ENCODE measurements at places on chromosomes 4 and X.

GRCh38 chr4:38002451-38003071 is 42.4 kb downstream of the PTTG2 start:
- no peak for DNase-seq

GRCh38 chrX:78329486-78329885 is 2.1 kb upstream of the CYSLTR1 start:
- DNase-seq = no peak

DNA sequence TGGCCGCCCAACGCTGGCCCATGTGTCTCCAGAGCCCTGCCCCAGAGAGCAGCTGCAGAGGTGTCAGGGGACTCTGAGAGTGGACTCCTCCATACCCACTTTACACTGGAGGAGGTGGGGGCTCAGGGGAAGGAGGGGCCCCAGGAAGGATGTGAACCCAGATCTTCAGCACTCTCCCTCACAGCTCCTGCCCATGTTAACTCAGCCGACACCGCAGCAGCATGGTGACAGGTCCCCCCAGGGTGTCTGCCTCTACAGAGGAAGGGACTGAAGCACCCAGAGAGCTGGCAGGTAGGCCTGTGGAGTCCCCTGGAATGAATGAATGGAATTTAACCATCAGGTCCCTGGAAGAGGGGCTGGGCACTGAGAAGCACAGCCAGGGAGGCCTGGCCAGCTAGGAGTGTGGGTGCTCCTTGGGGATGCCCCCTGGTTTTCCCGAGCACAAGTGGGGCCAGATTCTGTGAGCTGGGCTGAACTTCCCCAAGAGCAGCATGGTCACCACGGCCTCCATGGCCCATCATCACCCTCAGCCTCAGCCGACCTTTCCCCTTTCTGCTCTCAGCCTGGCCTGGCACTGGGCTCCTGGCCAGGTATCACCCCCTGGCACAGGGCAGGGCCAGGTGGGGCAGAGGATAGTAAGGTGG is 21.9 kb downstream of the SH3BP2 start:
- no peak for DNase-seq

DNA sequence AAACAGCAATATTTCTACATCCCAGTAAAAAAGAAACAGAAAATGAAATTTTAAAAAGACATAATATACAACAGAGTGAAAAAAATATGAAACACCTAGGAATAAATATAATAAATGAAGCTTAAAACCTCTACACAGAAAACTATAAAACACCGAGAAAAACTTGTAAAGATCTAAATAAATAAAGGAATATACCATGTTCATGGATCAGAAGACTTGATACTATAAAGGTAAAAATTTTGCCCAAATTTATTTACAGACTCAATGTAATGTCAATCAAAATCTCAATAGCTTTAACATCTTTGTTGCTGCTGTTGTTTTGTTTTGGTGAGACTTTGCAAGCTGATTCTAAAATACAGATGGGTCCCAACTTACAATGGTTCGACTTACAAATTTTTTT is 5.7 kb downstream of the TBC1D9 start:
- no peak for DNase-seq

GRCh38 chrX:25928316-25928715 is 209.8 kb upstream of the MAGEB18 start:
- no peak for DNase-seq

DNA sequence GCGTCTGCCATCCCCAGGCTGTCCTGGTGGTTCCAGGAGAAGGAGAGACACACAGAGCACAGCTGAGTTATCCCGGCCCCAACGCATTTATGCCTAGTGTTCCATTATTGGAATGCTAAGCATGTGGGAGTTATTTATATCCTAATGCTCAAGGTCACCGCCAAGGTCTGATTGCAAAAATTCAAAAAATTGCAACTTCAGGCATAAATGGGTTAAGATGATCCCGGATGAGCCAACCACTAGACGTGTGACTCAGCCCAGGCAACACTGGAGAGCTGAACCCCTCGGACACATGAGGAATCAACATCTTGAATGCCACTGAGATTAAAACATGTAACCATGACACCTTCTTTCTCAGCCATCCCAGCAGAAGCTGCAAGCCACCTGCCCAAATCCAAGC is 3.8 kb upstream of the ZCCHC4 start:
- DNase-seq = no peak

- DNase-seq = no peak
These were observed 946.6 kb downstream of the STIM2 start for GRCh38 chr4:27807207-27807606.

- no peak for DNase-seq
These were observed 12.5 kb downstream of the METAP1 start for GRCh38 chr4:99008051-99008450.

GRCh38 chr4:115950806-115951205 is 837.4 kb upstream of the NDST4 start:
- no peak for DNase-seq

- DNase-seq = peak; percentile 42
These were observed 48.8 kb downstream of the MAP7D2 start for GRCh38 chrX:20067709-20068561.

GRCh38 chrX:108270280-108270679 is 167.9 kb downstream of the COL4A6 start:
- DNase-seq = no peak

- DNase-seq = no peak
These were observed 157.1 kb upstream of the FTHL17 start for GRCh38 chrX:31228909-31229308.

DNA sequence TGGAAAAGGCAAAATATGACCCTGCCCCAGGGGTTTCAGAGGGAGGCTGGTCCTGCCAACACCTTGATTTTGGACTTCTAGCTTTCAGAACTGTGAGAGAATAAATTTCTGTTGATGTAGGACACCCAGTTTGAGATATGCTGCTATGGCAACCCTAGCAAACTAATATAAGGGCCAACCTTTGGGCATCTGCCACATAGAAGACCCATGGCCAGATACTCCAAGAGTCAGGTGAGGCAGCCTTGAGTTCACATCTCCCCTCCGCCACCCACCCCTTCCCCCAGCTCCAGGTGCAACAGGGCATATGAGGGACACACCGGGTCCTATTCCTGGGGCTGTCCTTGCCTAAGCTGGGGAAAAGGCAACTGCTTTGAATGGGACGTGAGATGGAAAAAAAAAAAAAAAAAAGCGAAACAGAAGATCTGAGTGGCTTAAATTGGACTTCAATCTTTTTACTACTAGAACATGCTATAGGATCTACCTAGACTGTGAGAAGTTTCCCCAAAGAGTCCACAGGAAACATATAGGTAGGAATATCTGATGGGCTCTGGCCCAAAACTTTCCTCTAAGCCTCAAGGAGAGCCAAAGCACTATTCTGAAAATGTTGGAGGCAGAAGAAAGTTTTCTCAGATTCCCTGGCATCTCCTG is 56.5 kb upstream of the PROM1 start:
- DNase-seq = no peak

GRCh38 chr4:78518561-78518960 is 33.0 kb upstream of the ANXA3 start:
- no peak for DNase-seq

GRCh38 chr4:9765091-9765490 is 16.3 kb upstream of the DRD5 start:
- no peak for DNase-seq

GRCh38 chr4:162912482-162912881 is 254.2 kb downstream of the NAF1 start:
- no peak for DNase-seq

DNA sequence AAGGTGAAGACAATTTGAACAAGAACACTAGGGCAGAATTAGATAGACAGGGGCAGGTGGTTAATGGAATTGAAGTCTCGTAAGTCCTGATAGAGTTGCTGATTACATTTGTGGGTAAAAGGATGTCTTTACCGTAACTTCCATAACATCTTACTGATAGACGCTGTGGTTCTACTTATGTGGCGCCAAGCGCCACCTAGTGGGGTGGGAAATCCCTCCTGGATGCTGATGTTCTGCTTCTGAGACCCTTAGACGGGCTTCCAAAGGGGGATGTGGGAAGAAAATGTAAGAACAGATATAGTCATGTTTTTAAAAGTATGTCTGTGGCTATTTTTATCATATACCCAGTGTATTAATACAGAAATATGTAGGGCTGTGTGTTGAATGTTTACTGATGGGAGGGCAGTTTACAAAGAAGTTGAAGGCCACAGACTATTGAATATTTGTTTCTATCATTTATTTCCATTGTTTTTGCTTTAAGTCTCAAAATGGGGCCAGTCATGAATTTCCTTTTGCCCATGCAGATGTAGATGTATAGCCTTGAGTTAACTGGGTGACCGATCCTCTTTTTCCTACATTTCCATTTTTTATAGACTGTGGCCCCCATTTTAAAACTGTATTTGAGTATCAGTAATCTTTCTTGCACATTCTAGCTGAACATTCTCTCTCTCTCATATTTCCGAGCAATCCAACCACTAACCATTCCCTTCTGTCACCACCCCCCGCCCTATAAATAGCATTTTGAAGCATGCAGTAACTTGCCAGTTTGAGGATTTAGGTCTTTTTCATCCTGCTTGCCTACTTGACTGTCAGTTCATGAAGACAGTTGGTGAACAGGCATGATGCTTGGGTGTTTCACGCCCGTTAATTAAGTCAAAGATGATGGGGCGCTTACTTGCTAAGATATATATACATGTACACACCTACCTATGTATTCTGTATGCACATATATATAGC is 12.1 kb upstream of the TLR8 start:
- DNase-seq = no peak

DNA sequence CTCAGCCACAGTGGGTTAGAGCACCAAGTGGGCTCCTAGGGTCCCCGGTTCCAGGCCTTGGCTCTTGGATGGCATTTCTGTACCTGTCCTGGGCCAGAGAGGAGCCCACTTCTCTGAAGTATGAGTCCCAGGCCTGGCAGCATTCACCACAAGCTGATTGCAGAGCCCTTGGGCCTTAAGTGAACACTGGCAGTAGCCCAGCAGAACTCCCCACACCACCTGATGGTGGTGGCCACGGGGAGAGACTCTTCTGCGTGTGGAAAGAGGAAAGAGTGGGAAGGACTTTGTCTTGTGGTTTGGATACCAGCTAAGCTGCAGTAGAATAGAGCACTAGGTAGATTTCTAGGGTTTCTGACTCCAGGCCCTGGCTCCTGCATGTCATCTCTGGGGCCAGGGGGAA is 104.8 kb downstream of the DLG3 start:
- no peak for DNase-seq

- no peak for DNase-seq
These were observed 32.0 kb downstream of the IL15 start for GRCh38 chr4:141668200-141668910.

GRCh38 chrX:55213381-55213780 is 6.8 kb upstream of the PAGE5 start:
- no peak for DNase-seq

- no peak for DNase-seq
These were observed 276.3 kb downstream of the HNRNPD start for GRCh38 chr4:82097504-82097903.

- DNase-seq = no peak
These were observed 49.7 kb downstream of the MID1IP1 start for GRCh38 chrX:38850807-38851544.

DNA sequence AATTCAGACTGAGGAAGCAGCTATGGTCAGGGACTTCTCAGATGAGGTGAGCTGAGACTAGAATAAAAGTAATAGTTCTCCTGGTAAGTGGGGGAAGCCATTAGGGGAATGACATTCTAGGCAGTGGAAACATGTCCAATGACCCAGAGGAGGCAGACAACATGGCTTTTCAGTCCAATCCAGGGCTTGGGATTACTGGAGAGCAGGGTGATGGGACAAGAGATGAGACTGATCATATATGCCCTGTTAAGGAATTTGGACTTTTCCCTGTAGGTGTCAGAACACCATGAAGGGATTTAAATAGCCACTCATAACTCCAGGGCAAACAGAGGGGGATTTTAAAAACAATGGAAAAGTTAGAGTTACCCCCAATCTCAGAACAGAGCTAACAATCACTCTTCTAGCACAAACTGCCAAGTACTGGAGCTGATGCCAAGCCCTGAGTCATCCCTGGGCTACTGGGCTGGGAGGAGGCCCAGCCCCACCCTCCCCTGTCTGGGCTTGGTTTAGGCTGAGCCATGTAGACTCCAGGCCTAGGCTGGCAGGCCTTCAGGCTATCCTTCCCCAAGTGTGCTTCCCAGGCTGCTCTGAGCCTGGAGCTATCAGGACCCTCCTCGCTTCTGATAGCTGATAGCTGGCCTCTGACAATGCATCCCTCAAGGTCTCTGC is 22.7 kb upstream of the MSN start:
- peak; percentile 44 for DNase-seq

- DNase-seq = no peak
These were observed 83.5 kb downstream of the ZNF674 start for GRCh38 chrX:46461660-46462191.

DNA sequence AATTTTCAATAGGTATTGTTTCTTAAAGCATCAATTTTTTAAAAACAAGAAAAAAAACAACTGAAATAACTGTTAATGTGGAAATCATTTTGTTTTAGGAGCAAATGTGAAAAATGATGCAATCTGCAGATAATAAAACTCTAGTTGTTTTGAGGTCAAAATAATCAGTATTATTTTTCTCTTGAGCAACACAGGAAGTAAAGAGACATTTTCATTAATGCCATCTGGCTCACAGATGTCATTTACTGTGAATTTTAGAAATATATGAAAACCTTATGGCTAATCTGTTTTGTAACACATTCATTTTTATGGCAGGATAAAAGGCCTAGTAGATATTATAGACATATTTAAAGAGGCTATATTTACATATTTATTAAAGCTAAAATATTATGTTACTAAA is 141.6 kb downstream of the PCDH18 start:
- no peak for DNase-seq

DNA sequence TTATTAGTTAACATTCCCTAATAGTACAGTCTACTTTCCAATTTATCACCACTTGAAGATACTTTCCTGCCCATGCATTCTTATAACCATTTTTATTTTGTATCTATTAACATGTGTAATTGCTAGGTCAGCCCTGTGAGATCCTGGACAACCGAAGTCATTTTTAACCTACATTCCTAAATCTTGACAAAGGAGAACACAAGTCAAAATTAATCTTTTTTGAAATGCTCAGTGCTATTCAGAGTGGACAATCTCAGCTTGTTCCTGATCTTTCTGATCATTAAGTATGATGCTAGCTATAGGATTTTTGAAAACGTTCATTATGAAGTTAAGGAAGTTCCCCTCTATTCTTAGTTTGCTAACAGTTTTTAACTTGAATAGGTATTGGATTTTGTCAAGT is 37.5 kb downstream of the ANXA10 start:
- no peak for DNase-seq

DNA sequence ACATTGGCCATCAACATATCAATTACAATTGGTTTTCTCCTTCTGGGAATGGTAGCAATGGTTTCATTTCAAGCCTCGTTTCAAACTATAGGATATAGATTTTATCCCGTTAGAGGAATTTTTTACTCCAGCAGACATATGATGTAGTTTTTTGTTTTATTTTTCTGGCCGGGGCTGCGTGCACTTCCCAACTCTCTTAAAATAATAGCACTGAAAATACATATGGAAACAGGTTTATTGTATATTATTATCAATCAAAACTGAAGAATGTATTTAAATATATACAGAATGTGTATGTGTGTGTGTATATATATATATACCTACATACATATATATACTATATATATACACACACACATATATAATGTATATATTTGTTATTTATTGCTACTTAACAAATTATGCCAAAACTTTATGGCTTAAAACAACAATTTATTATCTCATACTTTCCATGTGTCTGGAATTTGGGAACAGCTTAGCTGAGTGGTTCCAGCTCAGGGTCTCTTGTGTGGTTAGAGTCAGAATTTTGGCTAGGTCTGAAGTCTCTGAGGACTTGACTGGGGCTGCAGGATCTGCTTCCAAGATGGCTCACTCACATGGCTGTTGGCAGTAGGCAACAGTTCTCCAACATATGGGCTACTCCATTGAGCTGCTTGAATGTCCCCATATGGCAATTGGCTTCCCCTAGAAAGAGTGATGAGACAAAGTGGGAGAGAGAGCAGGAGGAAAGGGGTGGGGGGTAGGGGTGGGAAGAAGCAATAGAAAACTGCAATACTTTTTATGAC is 314.1 kb downstream of the PPP1R2C start:
- no peak for DNase-seq
